ENCODE measurements at places on chromosomes 5 and 9.

- DNase-seq, result no peak
These were observed 546.5 kb downstream of the PDE4D start for GRCh38 chr5:59346982-59347381.

GRCh38 chr5:77133061-77133758, 46.1 kb upstream of the ZBED3 start:
- DNase-seq, result no peak

- no peak for DNase-seq
These were observed 114.2 kb downstream of the GAPVD1 start for GRCh38 chr9:125375820-125376219.

DNA sequence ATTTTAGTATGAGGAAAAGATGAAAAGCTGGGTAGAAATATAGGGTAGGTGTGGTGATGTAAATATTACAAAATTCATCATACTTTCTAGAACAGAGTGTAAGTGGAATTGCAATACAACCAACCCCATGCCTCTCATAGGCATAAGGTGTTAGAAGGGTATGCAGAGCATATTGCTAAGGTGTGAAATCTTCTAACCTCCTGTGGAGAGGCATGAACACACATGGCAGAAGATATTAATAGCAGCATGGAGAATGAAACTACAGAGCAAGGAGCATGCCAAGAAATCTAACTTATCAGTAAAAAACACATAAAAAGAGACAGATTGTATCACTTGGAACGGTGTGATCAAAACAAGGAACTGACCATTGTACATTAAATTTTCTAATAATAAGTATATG, 441.5 kb downstream of the CDH18 start:
- DNase-seq, result no peak

- no peak for DNase-seq
These were observed 131.1 kb upstream of the NR4A3 start for GRCh38 chr9:99690573-99690972.

DNA sequence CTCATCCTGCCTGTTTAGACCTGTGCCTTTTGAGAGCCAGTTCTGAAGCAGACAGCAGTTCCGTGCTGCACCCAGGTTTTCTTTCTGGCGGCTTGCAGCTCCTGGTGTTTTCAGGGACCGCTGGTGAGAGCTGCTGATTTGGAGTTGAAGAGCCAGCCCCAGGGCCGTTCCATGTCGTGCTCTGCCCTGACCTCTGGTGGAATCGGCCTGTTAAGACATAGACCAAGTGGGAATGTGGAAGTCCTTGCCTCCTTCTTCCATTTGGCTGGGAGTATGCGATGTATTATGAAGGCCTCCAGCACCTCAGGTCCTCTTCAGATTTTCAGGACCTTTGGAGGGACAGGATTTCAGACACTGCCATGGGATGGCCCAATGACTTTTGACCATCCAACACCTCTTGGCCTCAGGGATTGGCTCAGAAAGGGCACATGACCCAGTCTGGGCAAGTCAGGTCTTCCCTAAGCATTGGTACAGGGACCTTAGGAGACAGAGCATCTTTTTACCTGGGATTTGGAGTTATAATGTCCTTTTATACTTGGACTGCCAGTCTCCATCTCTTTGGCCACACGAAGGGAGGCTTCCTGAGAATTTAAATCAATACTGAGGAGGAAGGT, 136.1 kb upstream of the CLINT1 start:
- peak; percentile 68 for DNase-seq

DNA sequence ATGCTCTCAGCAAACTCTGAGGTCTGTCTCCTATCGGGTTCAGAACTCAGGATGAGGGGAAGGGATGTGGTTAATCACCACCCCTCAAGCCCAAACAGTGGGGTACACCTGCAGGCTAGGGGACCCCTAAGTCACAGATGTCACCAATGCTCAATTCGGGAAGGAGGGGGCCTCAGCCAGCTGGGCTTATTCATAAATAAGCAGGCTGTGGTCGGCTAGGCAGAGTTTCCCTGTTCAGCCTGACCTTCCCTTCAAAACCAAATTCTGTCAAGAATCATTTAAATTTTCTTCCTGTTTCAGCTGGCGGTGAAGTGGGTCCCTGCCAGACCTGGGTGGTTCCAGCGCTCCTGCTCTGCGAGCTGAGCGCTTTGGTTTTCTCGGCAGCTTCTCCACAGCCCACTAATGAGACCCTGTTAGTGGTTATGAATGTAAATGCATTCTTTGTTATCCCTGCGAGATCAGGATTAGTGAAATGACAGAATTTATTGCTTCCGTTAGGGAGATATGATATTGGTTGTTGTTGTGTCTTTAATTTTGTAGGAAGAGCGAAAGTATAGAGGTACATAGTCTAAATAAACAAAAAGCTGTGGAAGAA, 68.3 kb downstream of the AK8 start:
- no peak for DNase-seq

DNA sequence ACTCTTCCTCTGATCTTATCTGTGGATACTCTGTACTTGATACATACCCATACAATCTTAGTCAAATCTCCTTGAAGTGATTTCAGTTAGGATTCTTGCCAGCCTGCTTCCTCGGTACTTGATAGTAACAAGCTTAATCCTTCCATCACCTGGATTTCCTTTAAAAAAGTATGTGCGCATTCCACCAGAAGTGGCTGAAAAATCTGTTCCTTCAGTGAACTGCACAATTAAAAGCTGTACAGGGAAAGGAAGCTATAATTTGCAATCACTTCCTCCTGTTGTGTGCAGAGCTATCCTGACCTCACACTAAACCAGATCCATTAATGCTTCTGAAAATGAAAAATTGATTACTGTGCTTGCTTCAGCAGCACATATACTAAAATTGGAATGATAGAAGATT, 47.3 kb downstream of the PWWP2A start:
- DNase-seq, result no peak

- no peak for DNase-seq
These were observed 170.4 kb upstream of the OTULINL start for GRCh38 chr5:14411216-14411615.

DNA sequence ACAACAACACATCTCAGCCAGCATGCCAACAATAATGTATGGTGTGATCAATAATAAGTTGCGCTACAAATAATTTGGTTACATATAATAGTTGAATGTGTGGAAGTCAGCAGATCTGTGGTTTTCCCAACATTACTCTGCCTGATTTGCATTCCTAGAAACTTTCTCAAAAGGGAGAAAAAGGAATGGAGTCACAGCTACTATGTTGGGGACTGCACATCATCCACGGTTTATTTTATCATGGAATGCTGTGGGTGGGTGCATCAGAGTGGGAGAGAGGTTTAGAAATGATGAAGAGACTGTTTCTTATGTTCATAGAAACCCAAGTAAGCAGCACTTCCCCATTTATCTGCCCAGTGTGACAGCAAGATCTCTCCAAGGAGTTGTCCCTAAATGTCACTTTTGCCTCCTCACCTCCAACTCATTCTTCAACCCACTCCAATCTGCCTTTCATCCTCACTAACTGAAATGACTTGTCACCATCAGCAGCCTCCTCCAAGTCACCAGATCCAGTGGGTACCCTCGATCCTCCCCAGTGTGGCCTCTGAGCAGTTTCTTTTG, 2.8 kb upstream of the SPOCK1 start:
- DNase-seq, result no peak

DNA sequence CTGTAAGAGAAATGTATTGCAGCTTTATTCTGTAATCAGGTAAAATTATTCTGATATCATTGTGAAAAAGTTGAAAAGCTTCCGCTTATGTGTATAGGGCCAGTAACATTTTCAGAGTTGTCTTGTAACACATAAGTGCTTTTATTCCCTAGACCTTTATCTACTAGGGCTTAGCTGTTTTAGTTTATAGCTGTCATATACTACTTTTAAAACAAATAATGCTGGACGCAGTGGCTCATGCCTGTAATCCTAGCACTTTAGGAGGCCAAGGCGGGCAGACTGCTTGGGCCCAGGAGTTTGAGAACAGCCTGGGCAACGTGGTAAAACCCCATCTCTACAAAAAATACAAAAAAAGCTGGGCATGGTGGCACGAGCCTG, 33.1 kb downstream of the SLC25A51 start:
- DNase-seq, result no peak

GRCh38 chr9:123470991-123471770, 115.2 kb downstream of the CRB2 start:
- DNase-seq, result no peak

DNA sequence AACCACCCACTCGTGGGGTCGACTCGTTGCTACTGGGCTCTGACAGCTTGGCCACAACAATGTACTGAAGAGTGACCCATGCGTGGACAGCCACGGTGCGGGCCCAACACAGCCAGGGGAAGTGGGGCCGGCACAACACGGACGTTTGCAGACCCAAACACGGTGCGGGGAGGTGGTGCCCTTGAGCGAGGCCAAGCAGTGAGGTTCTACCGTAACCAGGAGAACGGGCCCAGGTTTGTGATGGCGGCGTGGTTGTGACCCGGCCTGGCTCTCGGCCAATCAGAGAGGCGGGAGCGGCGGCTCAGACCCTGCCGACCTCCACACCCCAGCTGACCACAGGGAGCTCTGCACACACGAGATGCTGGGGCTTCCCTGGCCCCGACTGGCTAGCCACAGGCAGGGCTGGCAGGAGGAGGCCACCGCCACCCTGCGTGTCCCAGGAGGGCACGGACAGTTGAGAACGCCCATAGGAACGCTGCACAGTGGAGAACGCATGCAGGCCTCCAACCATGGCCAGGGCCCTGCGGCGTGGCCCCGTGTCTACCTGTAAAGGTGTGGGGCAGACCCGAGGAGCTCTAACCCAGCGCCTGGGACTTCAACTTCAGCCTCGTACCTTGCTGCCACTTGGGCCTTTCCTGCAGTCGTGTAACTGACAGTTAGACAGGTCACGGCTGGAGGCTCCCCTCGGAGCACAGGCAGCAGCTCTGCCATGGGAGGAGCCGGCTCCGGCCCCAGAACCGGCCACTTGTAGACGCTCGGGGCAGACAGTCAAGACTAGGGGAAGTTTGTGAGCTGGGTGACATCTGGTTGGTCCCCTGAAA, 13.7 kb downstream of the BRD3 start:
- DNase-seq, result no peak

DNA sequence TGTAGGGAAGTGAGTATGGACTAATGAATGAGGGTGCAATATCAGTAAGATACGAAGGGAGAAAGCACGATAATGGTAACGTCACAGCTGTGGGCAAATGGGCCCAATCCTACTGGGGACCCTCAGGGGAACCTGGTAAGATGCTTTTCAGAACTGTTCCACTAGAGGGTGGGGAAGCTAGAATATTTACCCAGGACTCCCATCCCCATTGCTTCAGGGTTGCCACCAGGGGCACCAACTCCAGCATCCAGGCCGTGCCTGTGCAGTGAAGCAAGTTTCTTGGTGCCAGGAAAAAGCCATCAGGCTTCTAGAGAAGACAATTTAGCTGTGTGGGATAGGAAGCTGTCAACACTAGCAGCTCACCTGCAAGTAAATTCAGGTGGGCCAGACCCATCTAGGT, 409.3 kb downstream of the AGTPBP1 start:
- DNase-seq, result no peak

DNA sequence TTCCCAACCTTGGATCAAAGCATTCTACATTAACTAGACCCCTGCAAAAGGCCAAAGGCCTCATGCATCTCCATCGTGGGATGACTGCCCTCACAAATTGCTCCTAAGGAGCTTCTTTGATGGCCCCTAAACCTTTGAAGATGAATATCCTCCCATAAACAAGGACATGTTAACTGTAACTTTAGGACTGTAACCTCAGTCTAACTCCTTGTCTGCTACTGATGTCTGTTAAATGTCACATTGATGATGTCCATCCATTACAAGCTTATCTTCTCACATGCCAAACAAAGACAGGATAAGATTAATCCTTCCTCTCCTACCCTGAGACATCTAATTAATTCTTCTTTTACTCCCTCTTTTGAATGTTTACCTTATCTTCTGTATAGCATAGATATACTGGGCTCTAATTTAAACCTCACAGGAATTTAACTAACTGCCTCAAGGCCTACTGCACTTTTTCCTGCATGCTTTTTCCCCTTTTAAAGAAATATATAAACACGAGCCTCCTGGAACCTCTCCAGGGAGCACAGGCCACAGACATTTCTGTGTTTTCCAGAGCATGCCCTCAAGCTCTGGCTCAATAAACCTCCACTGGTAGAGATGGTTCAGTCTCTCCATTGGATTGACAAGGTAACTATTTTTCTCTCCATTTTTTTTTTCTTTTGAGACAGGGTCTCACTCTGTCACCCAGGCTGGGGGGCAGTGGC, 90.6 kb upstream of the SLC25A48 start:
- no peak for DNase-seq

DNA sequence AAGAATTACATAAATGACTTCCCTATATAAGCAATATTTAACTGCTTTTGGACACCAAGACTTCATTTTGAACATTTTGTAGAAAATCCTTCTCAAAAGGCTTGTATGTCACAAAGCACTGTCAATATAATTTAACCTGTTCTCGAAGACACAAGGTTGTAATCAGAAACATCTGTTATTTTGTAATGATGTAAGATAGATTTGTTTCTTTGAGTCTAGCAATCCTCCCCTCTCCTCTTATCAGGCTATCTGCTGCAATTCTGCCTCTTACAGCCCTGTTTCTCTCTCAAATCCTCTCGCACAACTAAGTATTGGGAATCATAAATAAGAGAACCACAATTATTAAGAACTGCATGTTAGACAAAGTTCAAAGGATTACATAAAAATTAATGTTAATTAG, 18.6 kb upstream of the TARS1 start:
- DNase-seq, result no peak

- DNase-seq, result no peak
These were observed 9.2 kb upstream of the CFAP95 start for GRCh38 chr9:69811351-69811868.

- DNase-seq, result no peak
These were observed 192.7 kb upstream of the NR4A3 start for GRCh38 chr9:99628849-99629620.

GRCh38 chr5:133728475-133728874, 116.1 kb upstream of the FSTL4 start:
- no peak for DNase-seq

- DNase-seq, result no peak
These were observed 144.8 kb upstream of the PIK3R1 start for GRCh38 chr5:68070591-68071281.

Data from activated CD4-positive, alpha-beta T cell treated with anti-CD3 and anti-CD28 coated beads, Interleukin-2, amount 50 U/mL, for 48 hours (primary cell).